NCI-H187 (cell line): ENCODE measurements at places on chromosomes 12 and 14.

DNA sequence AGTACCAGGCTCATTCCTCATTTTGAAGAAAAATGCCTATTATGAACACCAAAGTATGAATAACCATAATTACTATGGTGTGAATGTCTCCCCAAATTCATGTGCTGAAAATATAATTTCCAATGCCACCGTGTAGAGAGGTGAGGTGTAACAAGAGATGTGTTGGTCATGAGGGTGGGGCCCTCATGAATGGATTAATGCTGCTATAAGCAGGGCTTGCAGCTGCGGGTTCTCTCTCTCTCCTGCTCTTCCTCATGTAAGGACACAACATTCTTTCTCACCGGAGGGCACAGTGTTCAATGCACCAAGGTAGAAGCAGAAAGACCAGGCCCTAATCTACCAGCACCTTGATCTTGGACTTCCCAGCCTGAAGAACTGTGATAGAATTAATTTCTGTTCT lies 70.0 kb downstream of the TMTC1 start:
- DNase-seq = no peak

DNA sequence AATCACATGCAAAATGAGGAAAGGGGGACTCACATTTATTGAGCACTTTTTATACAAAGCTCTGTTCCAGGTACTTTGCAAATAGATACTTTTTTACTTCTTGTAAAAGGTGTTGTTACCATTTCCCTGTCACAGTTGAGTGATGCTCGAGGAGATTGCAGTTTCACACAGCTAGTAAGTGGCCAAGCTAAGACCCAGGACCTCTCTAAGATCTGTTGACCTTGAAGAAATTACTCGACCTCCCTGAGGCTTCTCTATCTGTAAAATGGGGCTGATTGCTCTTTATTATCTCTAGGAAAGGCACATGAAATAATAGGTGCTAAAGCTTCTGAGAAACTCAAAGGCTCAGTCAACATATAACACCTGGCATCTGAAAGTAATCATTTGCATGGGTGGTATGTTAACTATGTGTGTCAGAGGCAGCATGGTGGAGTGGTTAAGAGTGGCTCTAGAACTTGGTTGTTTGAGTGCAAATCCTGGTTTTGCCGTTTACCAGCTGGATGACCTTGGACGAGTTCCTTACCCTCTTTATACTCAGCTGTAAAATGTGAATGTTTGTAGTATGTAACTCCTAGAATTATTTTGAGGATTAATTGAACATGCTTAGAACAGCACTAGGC lies 41.5 kb downstream of the IFT81 start:
- no peak for DNase-seq

DNA sequence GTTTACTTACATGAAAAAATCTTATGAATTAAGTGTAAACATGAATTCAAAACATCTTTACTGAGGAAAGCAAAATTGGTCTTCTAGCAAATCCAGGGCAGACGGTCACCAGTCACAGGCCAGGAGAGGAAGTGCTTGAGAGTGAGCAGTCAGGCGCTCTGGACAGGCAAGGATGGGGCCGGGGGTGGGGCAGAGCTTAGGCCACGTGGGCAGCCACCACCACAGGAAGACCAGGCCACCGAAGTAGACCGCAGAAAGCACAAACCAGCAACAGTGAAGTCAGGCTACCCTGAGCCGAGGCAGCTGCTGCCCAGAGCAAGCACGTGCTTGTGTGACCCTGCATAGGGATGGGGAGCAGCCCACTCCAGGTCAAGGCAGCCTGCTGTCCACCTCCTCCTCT lies 33.5 kb downstream of the SLC6A12 start:
- DNase-seq = no peak

DNA sequence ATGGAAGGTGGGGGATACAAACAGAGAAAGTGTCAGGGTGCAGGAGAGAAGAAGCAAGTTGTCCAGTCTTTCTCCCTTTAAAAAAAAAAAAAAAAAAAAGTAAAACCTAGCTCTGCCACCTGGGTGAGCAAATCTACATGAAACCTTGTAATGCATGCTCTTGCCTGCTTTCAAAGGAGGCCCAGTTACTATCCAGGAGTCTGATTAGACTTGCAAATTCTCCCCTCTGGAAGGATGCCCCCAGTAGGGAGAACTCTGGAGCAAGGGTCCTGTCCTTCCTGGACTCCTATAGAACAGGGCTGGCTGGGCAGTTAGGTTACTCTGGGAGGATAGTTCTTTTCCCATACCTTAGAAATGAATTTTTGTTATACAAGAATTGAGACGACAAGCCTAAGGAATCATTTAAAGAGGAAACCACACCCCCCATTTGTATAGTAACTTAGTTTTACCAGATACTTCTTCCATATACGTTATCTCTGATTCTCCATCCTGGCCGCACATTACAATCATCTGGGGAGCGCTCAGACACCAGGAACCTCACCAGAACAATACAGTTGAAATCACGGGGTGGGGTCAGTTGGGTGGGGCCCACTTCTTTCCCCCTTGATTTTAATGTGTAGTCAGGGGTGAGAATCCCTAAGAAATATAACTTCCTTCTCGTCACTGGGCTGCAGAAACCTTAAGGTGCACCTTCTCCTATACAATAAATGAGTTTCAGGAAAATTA lies 30.5 kb downstream of the RAB35 start:
- DNase-seq = no peak
